Dermis blood vessel endothelial cell (primary cell): ENCODE measurements at places on chromosomes 3 and 15.
A peak's percentile ranks its signal among the peaks of the same experiment; 100 is the strongest.

GRCh38 chr15:80211976-80212375, 40.0 kb downstream of the CTXND1 start:
- no peak for DNase-seq

DNA sequence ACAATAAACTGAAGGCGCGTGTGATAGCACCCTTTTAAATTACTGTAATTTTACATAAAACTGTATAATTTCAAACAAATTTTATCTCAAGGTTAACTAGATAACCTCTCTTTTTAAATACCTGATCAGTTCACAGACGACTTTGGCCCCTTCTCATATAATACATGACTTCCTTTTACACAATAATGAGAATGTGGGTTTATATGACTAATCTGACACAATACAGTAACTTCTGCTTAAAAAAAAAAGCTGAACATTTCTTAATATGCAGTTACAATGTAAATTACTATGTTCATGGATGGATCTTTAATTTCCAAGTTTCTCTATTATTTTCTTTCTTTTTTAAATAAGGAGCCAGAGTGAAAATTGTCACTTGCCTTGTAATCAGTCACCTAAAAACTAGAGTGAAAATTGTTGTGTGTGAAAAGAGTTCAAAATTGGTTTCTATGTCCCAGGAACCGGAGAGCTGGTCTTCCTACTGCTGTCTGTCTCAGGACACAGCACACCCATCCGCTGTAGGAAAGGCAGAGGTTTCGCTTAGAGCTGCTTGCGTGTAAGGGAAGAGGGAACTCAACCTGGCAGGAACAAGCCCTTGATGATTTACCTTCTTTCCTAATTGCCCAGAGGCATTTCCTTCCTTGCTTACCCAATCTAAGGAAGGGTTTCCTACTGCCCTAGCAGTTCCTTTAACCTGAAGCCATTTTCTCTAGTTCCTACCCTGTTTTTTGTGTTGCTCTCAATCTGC, 33.3 kb downstream of the PLD1 start:
- peak; percentile 61 for DNase-seq

- no peak for DNase-seq
These were observed 142.3 kb upstream of the MEF2A start for GRCh38 chr15:99423186-99424130.

GRCh38 chr3:52099001-52099401, 42.6 kb upstream of the DUSP7 start:
- DNase-seq: no peak

DNA sequence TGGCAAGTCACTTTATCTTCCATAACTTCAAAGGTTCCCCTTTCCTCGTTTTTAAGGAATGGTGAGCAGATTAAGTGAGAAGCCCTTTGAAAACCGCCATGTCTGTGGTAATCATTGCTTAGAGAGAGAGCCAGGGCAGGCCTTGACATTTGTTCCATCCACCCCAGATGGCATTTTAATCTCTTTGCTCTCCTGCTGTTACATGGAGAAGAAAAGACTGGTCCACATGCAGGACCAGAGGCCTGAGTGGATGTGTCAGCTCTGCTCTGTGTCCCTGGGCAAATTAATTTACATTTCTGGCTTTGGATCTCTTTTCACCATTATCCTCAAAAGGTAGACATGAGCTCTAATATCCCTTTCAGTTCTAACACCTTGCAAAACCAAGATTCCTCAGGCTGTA, 157.3 kb upstream of the LPP start:
- no peak for DNase-seq

- no peak for DNase-seq
These were observed 22.1 kb downstream of the SIAH2 start for GRCh38 chr3:150740733-150741496.

DNA sequence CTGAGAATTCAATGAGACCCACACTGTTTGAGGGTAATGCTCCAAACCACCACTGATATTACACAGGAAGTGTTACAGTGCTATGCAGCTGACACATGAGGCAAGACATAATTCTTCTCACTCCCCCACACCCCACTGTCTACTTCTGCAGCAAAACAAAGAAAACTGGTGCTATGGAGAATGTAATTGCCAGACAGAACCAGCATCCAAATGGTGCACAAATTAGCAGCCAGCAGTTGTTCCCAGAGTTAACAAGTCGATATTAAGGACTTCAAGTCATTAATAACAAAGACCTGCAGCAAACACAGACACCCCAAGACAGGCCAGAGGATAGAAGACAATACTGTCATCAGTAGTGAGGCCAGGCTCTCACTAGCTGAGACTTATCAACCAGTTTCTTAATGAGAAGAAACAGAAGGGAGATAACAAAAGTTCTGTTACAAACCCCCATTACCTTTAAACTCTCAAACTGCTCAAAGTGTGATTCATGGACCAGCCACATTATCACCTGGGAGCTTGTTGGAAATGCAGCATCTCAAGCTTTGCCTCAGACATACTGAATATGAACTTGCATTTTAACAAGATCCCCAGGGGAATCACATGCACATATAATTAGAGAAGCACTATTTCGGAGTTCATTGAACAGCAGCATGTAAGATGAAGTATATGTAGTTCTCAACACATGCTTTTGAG, 58.7 kb upstream of the FNDC3B start:
- DNase-seq: peak; percentile 33
